ENCODE measurements at places on chromosomes 1 and 21.

- no peak for DNase-seq
These were observed 49.8 kb downstream of the PTGER3 start for GRCh38 chr1:70997793-70998192.

DNA sequence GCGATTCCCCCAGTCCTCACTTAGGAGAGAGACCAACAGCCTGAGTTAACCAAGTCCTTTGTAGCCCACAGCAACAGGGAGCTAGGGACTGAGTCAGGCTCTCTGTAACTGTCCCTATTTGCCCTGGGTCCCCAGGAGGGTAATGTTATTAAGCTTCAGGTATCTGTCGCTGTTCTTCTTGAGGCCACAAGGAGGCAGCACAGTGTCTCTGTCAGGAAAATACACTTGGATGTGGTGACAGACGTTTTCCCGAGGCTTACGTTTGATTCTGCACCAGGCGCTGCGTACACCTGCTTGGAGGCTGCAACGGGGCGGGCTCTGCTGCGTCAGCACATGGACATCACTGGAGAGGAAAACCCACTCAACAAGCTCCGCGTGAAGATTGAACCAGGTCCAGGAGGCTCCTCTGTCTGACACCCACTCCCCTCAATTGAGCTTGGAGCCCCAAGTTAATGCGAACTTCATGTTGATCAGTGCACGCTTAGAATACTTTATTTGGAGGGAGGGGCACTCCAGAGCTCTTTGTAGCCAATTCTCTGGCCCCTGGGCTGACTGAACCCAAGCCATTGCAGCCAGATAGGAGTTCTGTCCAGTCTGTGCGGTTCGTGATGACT lies 10.7 kb upstream of the ELF3 start:
- DNase-seq, result peak; percentile 21

GRCh38 chr1:239253032-239253431 lies 133.3 kb upstream of the CHRM3 start:
- DNase-seq, result no peak

GRCh38 chr1:36208978-36209703 lies 15.1 kb upstream of the THRAP3 start:
- DNase-seq, result no peak

- DNase-seq, result no peak
These were observed 34.4 kb upstream of the ID3 start for GRCh38 chr1:23593556-23594148.

GRCh38 chr1:208165659-208166058 lies 78.5 kb downstream of the PLXNA2 start:
- DNase-seq, result no peak

GRCh38 chr1:199956005-199956404 lies 71.5 kb upstream of the NR5A2 start:
- DNase-seq, result no peak

DNA sequence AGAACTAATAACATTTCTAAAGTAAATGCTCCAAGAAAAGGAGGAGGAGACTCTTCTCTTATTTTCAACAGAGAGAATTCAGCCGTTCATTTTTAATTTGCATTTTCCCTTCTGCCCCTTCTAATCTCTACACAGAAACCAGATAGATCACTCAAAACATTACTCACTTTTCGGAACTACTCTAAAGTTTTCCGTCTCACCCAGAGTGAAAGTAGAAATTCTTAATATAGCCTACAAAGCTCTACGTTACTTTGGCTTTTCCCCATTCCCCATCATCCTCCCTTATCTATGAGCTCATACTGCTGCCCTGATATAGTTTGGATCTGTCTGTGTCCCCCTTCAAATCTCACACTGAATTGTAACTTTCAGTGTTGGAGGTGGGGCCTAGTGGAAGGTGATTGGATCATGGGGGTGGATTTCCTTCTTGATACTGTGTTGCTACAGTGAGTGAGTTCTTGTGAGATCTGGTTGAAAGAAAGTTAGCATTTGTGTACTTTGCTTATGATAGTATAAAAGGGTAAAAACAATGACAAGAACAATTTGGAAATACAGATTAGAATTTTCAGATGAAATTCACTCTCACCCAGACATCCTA lies 188.2 kb downstream of the AMY1C start:
- no peak for DNase-seq

DNA sequence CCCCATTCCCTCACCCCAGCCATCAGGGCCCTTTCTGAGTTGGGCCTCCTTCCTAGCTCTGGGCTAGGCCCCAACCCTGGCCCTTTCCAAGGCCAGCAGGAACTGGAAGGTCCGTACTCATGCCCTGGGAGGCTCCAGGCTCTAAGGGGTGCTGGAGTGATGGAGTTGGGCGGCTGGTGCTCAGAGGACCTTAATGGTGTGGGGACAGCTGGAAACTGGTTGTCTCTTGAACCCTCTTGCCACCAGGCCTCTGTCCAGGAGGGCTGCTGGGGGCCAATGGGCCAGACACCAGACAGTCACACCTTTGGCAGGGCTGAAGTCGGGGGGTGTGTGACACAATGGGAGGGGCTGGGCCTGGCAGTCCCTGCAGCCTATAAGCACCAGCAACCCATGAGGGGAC lies 9.2 kb upstream of the PADI1 start:
- no peak for DNase-seq

DNA sequence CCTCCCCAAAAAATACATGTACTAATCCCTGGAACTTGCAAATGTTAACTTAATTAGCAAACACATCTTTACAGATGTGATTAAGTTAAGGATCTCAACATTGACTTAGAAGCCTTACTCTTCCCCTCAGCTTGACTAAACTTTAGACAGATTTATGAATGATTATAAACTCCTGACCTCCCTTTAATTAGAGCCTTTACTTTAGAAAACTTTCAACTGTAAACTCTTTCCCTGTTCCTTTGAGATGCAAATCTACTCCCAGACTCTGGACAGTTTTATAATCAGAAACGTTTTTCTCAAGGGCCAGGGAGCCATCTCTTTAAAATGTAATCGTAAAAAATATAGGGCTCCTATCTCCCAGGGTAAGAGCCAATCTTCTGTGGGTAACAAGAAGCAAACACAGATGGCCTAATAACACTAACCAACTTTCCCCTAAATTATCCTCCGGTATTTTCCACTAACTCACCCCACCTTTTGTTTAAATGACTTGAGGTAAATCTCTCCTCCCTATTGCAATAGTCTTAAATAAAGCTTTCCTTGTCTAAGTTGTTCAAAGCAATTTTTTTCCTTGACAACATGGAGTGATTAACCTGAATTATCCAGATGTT lies 284.1 kb downstream of the BRINP3 start:
- DNase-seq, result no peak

- no peak for DNase-seq
These were observed 77.0 kb downstream of the MORN1 start for GRCh38 chr1:2314273-2314802.

Measured in CD8-positive, alpha-beta T cell (primary cell).